ENCODE measurements at places on chromosomes 3 and 15.
A peak's percentile ranks its signal among the peaks of the same experiment; 100 is the strongest.

DNA sequence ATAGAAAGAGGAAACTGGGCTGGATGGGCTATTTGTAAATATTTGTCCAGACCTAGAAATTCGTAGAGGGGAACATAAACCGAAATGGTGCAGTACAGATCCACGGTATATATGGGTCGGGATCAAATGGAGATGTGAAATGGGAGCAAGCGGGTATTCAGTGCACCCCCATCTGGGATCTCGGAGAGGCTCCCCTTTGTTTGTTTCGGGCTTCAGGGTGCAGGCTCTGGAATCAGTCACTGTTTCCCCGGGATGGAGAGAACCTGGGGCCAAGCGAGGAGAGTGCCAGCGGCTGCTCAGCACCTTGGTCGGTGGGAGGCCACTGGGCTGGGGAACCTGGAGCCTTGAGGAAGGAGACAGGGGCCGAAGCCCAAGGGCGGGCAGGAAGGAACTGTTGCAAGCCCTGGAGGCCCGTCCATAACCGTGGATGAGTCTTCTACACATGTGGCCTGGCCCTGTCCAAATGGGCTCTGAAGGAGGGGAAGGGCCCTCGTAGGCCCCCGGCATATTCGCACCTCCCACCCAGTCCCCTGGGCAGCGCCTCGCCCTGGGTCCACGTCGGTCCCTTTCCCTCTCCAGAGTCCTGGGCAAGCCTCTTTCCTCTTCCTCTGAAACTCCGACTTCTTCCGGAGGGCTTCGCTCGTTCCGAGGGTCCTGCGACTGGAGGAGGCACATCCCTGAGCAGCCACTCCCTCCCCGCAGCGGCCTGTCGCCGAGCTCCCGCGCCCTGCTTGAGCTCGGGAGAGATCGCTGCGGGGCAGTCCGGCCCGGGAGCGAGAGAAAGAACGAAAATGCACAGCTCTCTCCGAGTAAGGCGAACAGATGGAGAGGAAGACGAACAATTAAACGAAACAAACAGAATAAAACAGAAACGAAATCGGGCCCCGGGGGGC, 3.0 kb downstream of the ISL2 start:
- DNase-seq = no peak

DNA sequence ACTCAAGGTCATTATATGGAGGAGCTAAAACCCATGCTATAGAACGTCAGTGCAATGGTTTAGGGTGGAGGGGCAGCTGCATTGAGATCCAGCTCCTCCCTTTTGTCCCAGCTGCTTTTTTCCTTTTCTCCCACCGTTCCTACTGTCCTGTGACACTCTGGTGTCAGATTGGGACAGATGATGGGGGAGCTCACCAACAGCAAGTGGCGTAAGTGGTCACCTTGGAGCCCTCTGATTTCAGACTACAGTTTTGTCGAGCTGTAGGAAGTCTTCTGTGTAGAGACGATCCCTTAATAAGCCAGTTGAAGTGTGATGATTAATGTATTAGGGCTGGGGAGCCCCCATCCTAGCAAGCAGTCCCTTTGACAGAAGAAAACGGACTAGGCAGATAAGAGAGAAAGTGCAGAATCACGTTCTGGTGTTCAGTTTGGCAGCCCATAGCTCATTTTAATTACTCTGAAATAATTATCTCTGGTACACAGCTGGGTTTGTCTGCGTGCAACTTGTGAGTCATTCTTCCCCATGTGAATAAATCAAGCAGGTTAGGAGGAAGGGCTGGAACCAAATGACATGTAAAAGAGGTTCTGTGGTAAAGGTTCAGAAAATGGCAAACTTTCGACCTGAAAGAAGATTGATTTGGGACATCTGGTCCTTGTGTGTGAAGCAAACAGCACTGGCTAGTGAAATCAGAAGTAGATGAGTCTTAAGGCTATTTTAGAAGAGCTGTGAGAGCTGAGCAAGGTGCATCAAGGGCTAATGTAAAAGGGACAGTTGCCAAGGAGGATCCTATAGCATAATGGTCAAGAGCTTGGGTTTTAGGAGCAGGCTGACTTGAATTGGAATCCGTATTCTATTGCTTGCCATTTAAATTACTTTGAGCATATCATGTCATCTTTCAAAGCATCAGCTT, 241.4 kb downstream of the EDEM1 start:
- DNase-seq = no peak

- no peak for DNase-seq
These were observed 12.4 kb downstream of the PIF1 start for GRCh38 chr15:64813075-64813474.

- no peak for DNase-seq
These were observed 2.9 kb upstream of the NDN start for GRCh38 chr15:23690015-23690414.

DNA sequence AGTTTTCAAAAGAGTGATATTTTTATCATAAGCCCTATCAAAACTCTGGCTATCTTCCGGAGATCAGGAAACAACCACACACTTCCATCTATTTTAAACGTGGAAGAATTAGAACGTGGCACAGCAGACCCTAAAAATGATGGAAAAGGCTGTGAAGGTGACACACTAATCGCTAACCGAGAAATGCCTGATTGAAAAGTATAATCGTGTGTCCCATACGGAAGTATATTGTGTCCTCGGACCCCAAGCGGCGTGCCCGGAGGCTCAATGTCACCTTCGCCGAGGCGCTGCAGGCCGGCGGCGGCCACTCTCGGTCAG, 642 bp downstream of the COX5A start:
- no peak for DNase-seq

- no peak for DNase-seq
These were observed 19.6 kb downstream of the PLXND1 start for GRCh38 chr3:129586746-129587430.

GRCh38 chr15:28178290-28178689, 79.2 kb upstream of the OCA2 start:
- no peak for DNase-seq

- peak; percentile 59 for DNase-seq
These were observed at the start of gene C3orf62 for GRCh38 chr3:49276475-49277382. Gene C3orf62, minus strand, starts transcription at chr3:49277232. Its CDS starts 360 bp downstream, at chr3:49276872.

DNA sequence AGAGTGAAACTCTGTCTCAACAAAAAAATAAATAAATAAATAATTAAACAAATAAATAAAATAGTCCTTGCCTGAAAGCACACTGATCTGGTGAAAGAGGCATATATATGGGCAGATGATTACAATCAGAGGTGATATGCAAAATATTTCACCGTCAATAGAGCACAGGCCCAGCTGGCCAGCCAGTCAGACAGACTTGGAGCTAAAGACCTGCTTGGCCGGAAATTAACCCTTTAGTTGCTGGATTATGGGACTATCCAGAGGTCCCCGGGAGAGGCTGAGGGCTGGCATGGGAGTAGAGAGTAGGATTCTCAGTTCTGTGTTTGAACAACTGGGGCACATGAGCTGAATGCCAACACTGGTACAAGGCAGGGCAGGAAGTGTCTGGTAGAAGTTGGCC, 59.1 kb upstream of the CTNNB1 start:
- no peak for DNase-seq

DNA sequence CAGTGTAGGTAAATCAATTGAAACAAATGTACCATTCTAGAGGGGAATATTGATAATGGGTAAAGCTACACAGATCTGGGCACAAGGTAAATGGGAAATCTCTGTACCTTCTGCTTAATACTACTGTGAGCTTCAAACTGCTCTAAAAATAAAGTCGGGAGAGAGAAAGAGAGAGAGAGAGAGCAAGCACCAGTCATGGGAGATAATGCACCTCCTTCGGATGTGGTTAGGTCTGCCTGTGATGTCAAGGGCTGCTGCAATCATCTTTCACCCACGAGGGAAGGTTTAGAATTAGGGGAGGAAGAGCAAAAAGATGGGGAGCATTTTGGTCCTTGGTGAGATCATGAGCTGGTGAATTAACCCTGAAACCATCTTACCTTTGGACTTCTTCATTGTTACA, 219.1 kb downstream of the ZNF385D start:
- no peak for DNase-seq

DNA sequence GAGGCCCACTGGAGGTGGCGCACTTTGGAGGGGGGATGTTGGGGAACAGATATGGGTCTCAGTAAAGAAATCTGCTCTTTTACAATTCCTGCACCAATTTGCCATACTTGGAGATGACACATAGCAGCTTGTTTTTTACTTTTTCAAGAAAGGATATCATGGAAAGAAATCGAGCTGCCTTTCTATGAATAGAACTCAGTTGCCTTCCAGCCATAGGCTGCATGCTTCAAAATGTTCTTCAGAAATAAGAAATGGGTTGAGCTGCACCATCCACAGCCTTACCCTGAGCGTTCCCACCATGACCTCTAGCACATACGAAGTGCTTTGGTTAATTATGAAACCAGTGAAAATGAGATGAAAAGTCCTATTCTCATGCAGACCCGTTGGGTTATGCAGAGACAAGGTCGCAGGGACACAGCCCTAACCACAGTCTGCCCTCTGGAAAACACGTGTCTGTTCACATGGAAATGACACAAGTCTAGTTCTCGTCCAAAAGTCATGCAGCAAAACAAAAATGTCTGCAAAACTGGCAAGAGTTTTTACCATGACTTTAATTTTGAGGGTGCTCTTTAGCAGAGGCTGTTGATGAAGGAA, 36.3 kb downstream of the NGRN start:
- DNase-seq = no peak

DNA sequence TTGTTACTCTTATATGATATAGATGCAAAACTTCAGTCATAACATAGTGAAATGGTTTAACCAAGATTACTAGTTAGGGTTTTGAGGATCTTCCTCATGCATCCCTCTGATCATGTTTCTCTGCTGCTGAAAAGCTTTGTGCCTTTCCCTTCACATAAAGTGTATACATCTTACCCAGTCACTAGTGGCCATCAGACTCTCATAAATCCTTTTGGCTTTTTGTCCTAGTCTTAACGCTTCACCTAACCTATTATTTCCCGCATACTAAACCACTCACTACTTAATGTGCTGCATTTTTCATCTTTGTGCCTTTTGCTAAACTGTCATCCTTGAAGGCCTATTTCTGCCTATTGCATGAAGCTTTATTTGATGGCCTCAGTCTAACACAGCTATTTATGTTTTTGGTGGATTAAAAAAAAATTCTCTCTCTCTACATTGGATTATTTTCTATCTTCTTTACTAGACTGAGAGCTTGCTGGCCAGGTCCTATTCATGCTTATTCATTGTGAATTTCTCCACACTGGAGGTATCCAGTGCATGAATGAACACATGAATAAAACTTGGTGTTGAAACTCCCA, 717.6 kb upstream of the GOLIM4 start:
- DNase-seq = no peak

DNA sequence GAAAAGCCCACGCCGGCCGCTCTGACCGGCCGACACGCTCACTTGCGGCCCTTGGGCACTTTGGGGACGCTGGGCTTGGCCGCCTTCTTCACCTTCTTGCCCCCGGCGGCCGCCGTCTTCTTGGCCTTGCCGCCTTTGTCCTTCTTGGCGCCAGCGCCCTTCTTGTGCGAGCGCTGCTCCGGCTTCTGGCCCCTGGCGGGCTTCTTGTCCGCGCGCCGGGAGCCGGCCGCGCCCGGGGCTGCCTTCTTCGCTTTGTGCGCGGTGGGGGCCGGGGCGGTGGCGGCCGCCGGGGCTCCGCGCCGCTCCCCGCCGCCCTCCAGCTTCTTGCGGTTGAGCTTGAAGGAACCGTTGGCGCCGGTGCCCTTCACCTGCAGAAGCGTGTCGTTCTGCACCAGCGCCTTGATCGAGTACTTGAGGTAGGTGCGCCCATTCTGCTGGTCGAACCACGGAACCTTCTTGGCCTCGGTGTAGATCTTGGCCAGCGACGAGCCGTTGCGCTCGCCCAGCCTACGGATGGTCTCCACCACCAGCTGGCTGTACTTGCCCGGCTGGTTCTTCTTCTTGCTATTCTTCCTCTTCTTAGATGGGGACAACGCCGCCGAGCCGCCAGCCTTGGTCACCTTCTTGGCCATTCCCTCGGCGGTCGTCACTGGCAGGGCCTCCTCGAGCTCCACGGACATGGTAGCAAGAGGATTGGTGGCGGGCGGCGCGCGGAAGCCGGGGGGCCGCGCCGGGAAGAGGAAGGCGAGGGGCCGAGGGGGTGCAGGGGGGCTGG, 36.7 kb downstream of the HMCES start:
- peak; percentile 30 for DNase-seq

DNA sequence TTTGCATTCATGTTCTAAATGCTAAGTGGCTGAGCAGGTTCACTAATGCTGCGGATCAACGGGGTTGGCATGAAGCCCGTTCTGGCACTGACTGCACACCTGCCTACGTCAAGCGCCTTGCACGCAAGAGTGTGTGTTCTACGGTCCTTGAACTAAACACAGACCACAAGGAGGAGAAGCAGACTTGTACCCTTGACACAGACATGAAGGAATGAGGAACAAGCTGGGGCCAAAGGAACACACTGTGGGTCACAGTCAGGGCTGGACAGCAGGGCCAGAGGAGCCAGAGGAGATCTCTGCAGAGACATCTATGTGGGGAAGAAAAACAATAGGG, 48.0 kb upstream of the LDHAL6B start:
- no peak for DNase-seq

GRCh38 chr15:39581793-39582285, 960 bp downstream of the THBS1 start:
- no peak for DNase-seq

- DNase-seq = no peak
These were observed 8.7 kb upstream of the GRM2 start for GRCh38 chr3:51698209-51698608.

GRCh38 chr3:128504963-128505730, 12.1 kb upstream of the GATA2 start:
- no peak for DNase-seq

- DNase-seq = no peak
These were observed 13.2 kb downstream of the USP3 start for GRCh38 chr15:63517628-63518027.

- no peak for DNase-seq
These were observed 200.4 kb upstream of the ADAMTS9 start for GRCh38 chr3:64888165-64888564.
